ENCODE measurements at places on chromosomes 13 and 19. TPM values are rescaled to one million over a fixed set of nuclear protein-coding genes. Genes with fewer than 3 reads are reported as not detected.

- no peaks in the 10 kb centered on the region for H3K36me3 ChIP-seq
- no peak overlapping the region for H3K4me3 ChIP-seq
- no peak overlapping the region for H3K27ac ChIP-seq
Observed at GRCh38 chr19:50460161-50460765, 16.0 kb upstream of the EMC10 start.

DNA sequence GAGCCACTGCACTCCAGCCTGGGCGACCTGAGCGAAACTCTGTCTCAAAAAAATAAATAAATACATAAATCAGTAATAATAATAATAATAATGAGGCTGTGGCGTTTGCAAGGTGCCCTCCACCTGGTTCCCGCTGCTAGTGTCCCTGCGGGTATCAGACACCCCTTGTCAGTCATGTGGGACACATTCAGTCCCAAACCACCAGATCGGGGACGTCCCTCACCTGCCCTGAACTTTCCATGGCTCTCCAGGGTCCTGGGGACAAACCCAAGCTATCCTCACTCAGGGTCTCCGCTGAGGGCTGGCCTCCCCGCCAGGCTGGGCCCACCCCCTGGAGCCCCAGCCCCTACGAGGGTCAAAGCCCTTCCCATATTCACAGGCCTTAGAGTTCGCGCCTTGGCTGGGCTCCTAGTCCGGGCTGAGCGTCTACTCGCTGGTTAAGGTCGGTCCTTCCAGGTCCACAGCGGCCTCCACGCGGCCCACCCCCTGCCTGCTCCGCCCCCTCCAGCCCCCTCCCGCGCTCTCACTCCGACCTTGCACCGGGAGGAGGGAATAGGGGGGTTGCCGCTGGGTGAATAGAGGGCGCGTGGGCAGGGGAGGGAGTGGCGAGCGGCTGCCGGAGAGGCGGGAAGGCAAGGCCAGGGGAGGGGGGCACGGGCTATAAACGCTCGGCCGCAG is 349 bp upstream of the KISS1R start:
- peaks cover 8% of the 10 kb centered on the region for H3K36me3 ChIP-seq
- H3K4me3 ChIP-seq = peak overlapping the region; percentile 65
- no peaks in the 10 kb centered on the region for H3K27me3 ChIP-seq

DNA sequence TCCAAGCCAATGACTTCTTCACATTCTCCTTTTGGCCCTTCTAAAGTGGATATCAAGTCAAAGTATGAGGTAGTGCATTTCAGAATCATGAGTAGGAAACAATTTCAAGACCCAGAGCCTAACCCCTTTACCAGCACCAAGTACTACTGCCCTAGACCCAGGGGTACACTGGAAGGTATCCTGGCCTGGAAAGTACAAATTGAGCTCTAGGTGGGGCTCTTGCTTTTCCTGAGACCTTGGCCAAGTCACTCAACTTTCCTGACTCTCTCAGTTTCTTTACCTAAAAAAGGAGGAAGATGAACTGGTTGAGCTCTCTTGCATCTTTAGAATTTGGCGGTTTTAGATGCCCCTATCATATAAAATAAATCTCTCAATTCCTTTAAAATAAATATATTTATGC is 204.7 kb downstream of the FGF14 start:
- no peak overlapping the region for H3K4me3 ChIP-seq
- H3K27me3 ChIP-seq = no peaks in the 10 kb centered on the region
- no peaks in the 10 kb centered on the region for H3K4me1 ChIP-seq
- H3K27ac ChIP-seq = no peak overlapping the region

GRCh38 chr13:106795847-106796246 is 227.9 kb upstream of the ARGLU1 start:
- H3K4me3 ChIP-seq = no peak overlapping the region
- no peaks in the 10 kb centered on the region for H3K27me3 ChIP-seq
- no peak for DNase-seq
- H3K4me1 ChIP-seq = no peaks in the 10 kb centered on the region

DNA sequence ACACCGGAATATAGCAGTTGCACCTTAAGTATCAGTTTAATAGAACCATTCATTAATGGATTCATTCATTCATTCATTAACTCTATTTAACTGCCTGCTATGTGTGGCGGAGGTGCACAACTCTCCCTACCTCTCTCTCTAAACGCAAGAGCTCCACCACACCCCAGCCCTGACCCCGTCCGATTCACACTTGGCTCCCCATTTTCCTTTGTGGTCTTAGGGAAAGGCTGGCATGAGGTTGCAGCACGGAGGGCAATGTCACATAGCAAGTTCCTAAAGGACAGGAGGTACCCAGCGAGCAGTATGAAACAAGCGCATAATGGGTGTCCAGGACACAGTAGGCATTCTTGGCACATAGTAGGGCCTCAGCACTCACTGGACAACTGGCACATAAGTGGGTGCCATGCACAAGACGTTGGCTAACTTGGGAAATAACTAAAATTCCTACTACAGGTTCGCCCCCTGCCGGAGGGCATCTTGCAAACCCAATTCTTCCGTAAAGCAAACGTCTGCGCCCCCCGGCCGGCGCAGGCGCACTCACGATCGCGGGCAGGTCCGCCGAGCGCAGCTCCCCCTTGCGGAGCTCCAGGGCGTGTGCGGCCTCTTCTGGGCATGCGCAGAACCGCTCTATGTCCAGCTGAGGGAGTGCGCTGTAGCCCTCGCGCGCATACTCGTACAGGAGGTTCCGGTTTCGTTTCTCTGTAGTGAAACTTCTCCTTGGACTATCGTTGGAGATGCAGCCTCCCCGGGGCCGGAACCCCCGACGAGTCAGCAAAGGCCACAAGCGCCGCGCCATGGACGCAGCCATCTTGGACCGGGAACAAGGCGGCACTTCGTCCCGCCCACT is at the start of gene SARS2:
Gene SARS2, minus strand, starts transcription at position 835 of the 847 bp plus-strand sequence. Its CDS starts 27 bp downstream, at position 808.
- H3K27ac ChIP-seq = peak within 1 kb of the TSS; percentile 92
- peaks cover 44% of the 10 kb centered on the region for H3K36me3 ChIP-seq
- peak; percentile 97 for DNase-seq
- no peaks in the 10 kb centered on the region for H3K4me1 ChIP-seq
- H3K27me3 ChIP-seq = no peaks in the 10 kb centered on the region
- H3K4me3 ChIP-seq = peak within 1 kb of the TSS; percentile 71

GRCh38 chr13:85768946-85769345 is 30.3 kb downstream of the SLITRK6 start:
- no peak for DNase-seq
- H3K27ac ChIP-seq = no peak overlapping the region
- H3K27me3 ChIP-seq = no peaks in the 10 kb centered on the region
- H3K4me3 ChIP-seq = no peak overlapping the region
- no peaks in the 10 kb centered on the region for H3K4me1 ChIP-seq

PLVAP gene
- total RNA-seq = 0.81 TPM

HNRNPA1L2 gene
- total RNA-seq = 5.3 TPM

ATP4B gene
- not detected for total RNA-seq

Data from K562 (cell line).